Stimulated activated CD4-positive, alpha-beta T cell treated with anti-CD3 and anti-CD28 coated beads, TNF-alpha, amount 100 ng/mL, for 1 hour (primary cell): ENCODE measurements at places on chromosomes 13 and 19.

DNA sequence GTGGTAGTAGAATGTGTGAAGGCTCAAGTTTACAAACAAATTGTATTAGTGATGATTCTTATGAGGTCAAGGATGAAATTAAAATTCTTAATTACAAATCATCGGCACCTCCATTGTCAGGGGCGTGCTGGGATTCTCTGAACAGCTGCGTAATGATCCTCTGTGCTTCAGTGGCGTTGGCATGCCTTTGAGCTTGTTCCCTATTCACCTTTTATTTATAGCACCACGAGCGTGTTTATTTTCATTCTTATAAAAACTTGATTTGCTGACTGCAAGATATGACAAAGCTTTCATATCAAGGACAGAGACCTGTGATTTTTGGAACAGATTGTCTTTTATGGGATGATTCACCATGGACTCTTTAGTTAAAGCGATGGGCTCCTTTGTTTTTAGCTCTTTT is 18.2 kb upstream of the UBL3 start:
- no peak for DNase-seq

- DNase-seq = peak; percentile 54
Observed at GRCh38 chr19:6021878-6022569, 44.1 kb upstream of the RANBP3 start.

DNA sequence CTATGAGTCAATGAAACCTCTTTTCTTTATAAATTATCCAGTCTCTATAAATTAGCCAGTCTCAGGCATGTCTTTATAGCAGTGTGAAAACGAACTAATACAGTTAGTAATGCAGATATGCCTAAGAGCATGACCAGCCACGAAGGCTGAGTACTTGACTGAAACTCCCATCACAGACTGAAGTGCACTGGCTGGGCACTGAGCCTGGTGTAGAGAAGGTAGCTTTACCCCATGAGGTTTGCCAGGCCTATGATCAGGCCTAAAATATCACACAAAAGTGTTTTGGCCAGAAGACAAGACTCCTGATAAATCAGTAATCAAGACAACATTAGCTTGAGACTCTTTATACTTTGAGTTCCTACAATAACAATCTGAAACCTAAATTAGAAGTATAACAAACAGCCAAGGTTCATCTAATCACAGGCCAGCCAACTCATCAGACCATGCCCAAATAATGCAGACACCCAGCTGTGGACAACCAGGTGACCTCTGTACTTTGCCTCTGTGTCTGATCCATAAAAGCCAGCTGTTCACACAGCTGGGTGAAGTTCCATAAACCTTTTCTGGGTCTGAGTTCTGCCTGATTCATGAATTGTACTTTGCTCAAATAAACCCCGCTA is 771.8 kb upstream of the SLITRK1 start:
- no peak for DNase-seq

GRCh38 chr13:67296511-67296910 is 66.4 kb upstream of the PCDH9 start:
- no peak for DNase-seq

- no peak for DNase-seq
Observed at GRCh38 chr13:105147461-105147860, 1388.0 kb downstream of the EFNB2 start.

DNA sequence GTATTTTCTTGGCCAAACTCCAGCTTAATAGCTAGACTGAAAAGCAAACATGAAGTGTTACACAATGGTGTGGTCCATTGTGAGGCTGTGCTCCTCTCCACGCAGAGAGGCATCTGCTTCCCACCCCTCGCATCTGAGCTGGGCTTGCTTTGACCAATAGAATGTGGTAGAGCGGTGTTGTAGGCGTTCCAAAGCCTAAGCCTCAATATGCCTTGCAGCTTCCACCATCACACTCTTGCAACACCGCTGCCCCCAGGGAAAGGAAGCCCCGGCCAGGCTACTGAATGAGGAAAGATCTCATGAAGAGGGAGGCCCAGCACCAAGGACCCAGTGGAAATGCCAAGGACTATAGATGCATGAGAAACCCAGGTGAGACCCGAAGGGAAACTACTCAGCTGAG is 9.4 kb downstream of the FLT1 start:
- no peak for DNase-seq

DNA sequence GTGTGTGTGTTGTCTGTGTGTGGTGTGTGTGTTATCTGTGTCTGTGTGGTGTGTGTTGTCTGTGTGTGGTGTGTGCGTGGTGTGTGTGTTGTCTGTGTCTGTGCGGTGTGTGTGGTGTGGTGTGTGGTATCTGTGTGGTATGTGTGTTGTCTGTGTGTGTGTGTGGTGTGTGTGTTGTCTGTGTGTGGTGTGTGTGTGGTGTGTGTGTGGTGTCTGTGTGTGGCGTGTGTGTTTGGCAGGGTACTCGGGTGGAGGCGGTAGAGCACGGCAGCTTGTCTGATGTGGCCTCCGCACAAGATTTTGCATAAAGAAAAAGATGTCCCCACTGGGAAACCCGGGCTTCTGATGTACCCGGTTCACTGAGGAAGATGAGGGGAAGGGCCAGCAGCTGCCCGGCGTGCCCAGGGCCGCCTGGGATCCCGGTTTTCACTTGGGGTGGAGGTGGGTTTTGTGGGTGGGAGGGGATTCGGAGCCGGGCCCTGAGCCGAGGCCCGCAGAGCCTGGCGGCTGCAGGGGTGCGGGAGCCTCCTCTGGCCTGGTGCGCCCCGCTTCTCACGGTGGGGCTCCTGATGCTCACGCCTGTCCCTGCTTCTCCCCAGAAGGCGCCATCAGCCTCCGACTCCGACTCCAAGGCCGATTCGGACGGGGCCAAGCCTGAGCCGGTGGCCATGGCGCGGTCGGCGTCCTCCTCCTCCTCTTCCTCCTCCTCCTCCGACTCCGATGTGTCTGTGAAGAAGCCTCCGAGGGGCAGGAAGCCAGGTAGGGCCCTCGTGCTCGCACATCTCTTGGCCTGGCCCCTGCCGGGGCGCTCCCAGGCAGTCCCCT is 21.2 kb downstream of the HDGFL2 start:
- DNase-seq = no peak
